ENCODE measurements at places on chromosomes 6 and 20.

GRCh38 chr20:50580016-50580747 is 70.0 kb downstream of the PTPN1 start:
- DNase-seq = no peak

DNA sequence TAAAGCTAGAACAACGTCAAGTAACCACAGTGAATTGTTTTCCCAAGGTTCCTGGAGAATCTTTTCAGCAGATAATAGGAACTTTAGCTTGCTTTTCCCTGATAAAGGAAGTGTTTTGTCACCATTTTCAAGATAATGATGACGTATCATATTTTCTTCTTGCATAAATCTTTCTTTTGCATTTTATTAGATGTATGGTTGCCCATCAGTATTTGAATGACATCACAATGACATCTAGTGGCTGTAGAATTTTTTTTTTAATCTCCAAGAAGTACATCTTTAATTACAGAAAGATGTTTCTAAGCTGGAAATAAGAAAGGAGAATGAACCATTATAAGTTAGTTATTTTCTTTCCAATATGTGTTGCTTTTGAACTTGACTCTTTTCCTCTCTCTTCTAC is 83.0 kb downstream of the CENPW start:
- no peak for DNase-seq

GRCh38 chr20:8271727-8272126 is 139.7 kb downstream of the PLCB1 start:
- no peak for DNase-seq

DNA sequence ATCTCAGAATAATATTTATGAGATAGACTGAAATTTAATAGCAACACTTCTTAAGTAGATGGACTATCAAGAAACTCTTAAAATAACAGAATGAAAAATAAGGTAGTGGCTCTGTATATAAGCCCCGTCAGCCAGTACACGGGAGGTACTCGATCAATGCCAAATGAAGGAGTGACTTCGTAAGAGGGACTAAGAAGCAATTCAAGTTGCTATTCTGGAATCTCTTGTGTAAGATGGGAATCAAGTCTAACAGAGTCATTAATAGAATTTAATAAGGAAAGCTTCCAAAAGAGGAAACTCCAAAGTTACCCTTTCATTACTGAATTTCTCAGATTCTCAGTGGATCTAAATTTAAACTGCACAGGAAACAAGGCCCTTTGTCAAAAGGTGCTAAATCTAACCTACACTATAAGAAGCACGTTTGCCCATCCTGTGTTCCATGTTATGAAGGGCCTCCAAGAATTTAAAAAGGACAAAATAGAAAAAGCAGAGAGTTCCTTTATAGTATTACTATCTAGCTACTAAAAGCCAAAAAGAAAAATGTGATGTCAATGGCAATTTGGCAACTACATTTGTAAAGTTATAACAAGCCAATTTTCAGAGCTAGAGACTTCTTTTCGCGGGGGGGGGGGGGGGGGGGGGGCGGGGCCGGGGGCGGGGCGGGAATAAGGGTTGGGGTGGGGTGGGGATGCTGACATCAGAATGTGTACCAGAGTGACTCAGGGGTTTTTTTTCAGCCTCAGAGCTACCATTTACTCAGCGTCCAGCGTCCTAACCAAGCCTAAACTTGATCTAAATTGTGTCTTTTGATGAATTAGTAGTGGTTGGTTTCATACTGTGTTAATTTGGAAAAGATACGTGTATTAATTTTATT is 200.6 kb downstream of the GMPR start:
- no peak for DNase-seq
